ENCODE measurements at places on chromosomes 11 and 22.

DNA sequence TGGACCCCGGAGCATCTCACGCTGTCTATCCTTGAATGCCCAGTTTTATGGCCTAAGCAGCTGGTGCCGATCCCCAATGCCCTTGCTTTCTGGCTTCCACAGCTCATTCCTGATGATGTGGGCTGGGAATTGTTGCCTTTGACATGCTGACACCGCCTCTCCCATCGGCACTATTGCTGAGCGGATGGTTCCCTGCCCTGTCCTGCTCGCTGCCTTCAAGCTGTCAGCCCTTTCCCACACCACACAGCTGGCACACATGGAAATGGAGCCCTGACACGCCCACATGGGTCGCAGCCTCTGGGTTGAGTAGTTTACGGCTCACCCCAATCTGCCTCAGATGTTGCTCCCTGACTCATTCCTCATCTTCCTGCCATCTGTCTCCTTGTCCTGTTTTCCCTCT is 110.2 kb upstream of the SESN3 start:
- no peak for DNase-seq

GRCh38 chr11:15327786-15328231 is 213.1 kb downstream of the INSC start:
- DNase-seq: peak; percentile 12

- peak; percentile 66 for DNase-seq
Measured at GRCh38 chr11:749731-750130, 2.5 kb downstream of the TALDO1 start.

- no peak for DNase-seq
Measured at GRCh38 chr22:44355716-44356070, 42.9 kb upstream of the SHISAL1 start.

DNA sequence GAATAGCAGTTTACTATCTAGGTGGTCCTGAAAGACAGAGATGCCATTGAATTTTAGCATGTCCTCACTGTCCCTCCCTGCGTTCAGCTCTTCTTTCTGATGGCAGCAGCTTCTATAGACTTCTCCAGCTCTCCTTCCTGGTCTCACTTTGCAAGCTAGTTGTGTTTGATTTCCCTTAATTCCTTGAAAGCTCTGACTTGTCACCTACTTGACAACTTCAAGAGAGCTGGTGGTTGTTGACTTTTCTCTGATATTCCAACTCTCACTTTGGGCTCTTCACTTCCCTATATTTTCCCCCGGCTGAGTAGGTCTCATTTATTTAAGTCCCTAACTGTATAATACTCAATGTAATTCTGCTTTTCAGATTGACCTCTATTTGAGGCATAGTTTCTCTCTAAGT is 1825.0 kb upstream of the RAG2 start:
- no peak for DNase-seq

- DNase-seq: no peak
Measured at GRCh38 chr11:17013548-17014320, 480 bp downstream of the PLEKHA7 start.

- no peak for DNase-seq
Measured at GRCh38 chr11:43779306-43779705, 98.8 kb downstream of the HSD17B12 start.

DNA sequence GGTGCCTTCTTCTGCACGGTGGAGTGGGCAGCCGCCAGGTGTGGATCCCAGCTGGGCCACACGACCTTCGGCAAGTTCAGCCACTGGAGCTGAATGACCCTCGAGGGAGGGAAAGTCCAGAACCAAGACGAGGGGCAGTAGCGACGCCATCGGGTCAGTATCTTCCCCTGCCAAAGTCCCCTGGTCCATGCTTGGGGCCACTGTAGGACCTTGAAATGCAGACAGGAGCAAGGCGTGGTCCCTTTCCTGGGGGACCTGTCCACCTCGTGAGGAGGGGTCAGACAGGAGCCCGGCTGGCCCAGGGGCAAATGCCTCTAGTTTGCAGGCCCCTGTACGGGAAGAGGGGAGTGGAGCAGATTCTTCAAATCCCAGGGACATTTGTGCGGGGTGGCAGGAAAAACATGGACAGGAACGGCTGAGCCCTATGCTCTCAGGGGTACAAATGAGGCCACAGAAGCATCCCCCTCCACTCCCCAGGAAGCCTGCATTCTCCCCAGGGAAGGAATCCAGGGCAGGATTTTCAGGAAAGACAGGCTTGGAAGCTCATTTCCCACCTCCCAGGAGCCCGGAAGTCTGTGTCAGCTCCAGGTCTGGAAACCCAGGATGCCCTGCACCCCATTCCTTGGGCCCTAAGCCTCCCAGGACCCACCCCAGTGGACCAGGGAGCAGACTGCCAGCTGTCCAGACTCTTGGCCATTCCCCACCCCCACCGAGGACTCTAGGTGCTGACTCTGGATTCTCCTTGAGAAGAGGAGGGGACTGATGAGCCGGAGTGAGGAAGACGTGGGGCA is 6.6 kb downstream of the SHANK2 start:
- DNase-seq: no peak

DNA sequence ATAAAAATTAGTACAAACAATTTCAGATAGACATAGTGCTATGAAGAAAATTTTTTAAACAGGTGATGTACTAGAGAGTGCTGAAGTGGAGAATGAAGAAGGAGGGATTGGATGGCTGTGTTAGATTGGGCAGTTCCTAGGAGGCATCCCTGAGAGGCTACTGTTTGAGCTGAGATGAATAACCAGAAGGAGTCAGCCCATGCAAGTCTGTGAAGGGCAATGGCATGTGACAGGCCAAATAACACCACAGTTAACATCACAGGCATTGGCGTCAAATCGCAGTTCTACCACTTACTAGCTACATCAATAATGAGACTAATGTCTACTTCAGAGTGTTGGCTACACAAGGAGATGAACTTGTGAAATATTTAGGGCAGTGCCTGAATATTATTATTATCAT is 35.4 kb downstream of the HORMAD2 start:
- no peak for DNase-seq

- peak; percentile 66 for DNase-seq
Measured at GRCh38 chr22:46879083-46879482, 116.6 kb downstream of the TBC1D22A start.

GRCh38 chr22:44211946-44212930 is 31.5 kb downstream of the PARVG start:
- no peak for DNase-seq

GRCh38 chr11:97140885-97141494 is 751.2 kb downstream of the JRKL start:
- DNase-seq: no peak

- DNase-seq: peak; percentile 96
Measured at GRCh38 chr11:71996946-71997345, 1.8 kb upstream of the IL18BP start.

- no peak for DNase-seq
Measured at GRCh38 chr11:125303694-125304093, 139.1 kb downstream of the PKNOX2 start.

DNA sequence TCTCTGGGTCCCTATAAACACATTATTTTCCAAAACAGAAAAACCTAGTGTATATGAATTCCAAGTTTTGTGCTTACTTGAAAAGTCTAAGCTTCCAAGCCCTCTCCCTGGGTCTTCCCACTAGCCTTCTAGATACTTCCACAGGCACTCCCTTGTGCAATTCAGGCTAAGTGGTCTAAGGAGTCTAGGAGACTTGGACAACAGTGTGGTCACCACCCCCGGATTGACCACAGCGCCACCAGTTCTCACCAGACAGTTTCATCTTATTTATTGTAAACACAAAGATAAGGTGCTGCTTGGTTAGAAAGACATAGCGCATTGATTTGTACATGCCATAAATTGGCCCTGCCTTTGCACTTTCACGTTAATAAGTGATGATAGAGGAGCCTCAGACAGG is 623.9 kb downstream of the OPCML start:
- no peak for DNase-seq

- DNase-seq: peak; percentile 44
Measured at GRCh38 chr11:77636731-77637344, 756 bp downstream of the CLNS1A start.

DNA sequence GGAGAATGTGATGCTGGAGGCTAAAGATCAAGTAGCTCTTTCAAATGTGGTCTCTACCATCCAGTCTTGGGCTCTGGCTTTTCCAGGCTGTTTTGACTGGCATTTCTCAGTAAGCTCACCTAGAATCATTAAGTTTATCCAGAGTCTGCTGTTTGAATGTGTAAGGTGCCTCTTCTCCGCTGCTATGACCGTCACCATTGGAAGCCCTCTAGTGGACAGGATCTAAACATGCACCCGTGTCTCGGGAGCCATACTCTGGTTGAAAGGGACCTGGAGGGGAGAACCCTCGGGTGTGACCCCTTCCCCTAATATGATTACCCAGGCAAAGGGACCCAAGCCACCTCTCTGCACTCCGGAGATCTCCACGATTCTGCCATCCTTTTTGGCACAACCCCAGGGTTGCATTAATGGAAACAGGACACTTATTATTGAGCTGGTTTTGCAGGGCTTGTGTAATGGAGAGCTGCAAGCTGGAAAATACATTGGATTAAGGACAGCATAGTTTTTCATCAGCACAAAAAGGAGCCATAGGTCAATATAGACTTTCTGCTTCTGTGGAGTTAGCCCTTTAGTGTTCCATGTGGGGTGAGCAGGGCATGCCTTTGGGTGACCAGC is 191.0 kb upstream of the LARGE1 start:
- DNase-seq: peak; percentile 26

GRCh38 chr11:33309118-33309517 is 51.9 kb downstream of the HIPK3 start:
- DNase-seq: no peak

GRCh38 chr11:111845276-111846028 is 25.9 kb downstream of the ALG9 start:
- peak; percentile 86 for DNase-seq

- DNase-seq: peak; percentile 77
Measured at GRCh38 chr11:111932611-111932950, 4.6 kb upstream of the DIXDC1 start.

- DNase-seq: no peak
Measured at GRCh38 chr22:47409539-47410275, 647.3 kb downstream of the TBC1D22A start.

- DNase-seq: no peak
Measured at GRCh38 chr11:95485115-95485900, 254.3 kb upstream of the SESN3 start.

DNA sequence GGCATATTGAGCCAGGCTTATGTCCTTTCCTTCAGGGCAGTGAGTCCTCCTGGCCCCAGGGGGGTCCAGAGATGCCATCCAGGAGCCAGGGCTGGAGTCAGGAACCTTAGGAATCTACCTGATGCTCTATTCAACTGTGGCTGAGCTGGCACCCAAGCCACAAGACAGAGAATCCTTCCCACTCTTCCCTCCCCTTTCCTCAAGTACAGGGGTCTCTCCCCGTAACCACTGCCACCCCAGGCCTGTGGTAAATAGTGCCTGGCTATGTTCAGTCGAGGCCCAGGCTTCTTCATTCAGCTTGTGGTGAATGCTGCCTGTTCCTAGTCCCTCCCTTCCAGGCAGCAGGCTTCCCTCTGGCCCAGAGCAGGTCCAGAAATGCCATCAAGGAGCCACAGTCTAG is 45.5 kb upstream of the THY1 start:
- DNase-seq: no peak

- no peak for DNase-seq
Measured at GRCh38 chr11:73367482-73368024, 8.6 kb upstream of the RELT start.

DNA sequence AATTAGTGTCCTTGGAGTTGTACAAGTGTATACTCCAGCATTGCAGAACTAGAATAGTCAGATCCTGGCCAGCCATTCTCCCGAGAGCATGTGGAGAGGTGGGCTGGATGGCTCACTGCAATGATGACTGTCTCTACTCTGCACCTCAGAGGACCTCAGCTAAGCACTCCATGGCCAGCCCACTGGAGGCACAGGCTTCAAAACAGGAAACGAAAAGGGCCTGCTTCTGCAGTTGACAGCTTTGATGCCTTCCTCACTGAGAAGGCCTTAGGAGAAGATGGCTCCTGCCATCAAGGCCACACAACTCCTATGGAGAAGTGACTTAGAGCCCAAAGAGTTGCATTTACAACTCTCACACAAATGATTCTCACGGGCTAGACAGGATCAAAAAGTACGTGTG is 9.1 kb downstream of the POLD4 start:
- DNase-seq: peak; percentile 28

- DNase-seq: no peak
Measured at GRCh38 chr22:26592421-26592891, 2.5 kb upstream of the TPST2 start.

GRCh38 chr11:58652726-58653280 is 30.3 kb downstream of the CNTF start:
- DNase-seq: no peak

- DNase-seq: no peak
Measured at GRCh38 chr11:1728931-1729691, 21.3 kb downstream of the IFITM10 start.

- DNase-seq: no peak
Measured at GRCh38 chr22:21694394-21694793, 28.6 kb downstream of the PPIL2 start.

DNA sequence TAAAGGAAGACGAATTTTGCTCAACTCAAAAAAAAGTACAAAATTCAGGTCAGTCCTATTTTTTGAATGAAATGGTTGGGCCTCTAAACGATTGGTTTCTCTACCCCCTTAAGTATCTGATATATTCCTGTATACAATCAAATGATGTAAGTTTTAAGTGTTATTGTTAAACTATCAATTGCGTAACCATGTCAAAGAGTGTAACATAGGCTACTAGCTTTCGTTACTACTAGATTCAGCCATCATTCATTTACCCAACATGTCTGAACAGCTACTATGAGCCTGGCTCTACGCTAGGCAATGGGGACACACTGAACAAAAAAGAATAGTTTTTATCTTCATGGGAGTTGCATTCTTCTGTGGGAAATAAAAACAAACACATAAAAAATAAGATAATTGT is 3.3 kb downstream of the RAB6A start:
- peak; percentile 61 for DNase-seq

- DNase-seq: no peak
Measured at GRCh38 chr11:45750439-45750838, 54.5 kb upstream of the SLC35C1 start.

- DNase-seq: no peak
Measured at GRCh38 chr22:36925388-36926290, 12.2 kb downstream of the CSF2RB start.

GRCh38 chr11:132643239-132643638 is 889.1 kb downstream of the OPCML start:
- DNase-seq: no peak

DNA sequence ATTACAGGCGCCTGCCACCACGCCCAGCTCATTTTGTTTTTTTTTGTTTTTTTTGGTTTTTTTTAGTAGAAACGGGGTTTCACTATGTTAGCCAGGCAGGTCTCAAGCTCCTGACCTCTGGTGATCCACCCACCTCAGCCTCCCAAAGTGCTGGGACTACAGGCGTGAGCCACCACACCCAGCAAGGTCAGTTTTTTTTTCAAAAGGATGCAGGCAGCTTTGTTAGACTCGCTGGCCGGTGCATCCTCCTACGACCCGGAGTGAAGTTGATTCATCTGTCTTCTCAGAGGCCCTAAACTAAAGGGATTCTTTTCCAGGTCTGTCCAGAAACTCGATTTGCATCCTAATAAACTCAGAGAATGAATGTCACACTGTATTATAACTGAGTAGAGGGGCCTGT is 182.3 kb downstream of the DBX1 start:
- DNase-seq: no peak
